ENCODE measurements at places on chromosomes 5 and 9. TPM values are rescaled to one million over a fixed set of nuclear protein-coding genes. Genes with fewer than 3 reads are reported as not detected.

The PCDH1 gene
- total RNA-seq: 55.4 TPM

The WHRN gene
- total RNA-seq: 1.9 TPM

The PLAA gene
- total RNA-seq: 45.7 TPM

The PAX5 gene
- not detected for total RNA-seq

The GABRB2 gene
- 77.0 TPM for total RNA-seq

The PCDHB13 gene
- total RNA-seq: 29.7 TPM

The IL4 gene
- total RNA-seq: not detected

The ZBED3 gene
- 4.4 TPM for total RNA-seq

The PCDHGB6 gene
- total RNA-seq: 35.4 TPM

The SPINK13 gene
- total RNA-seq: not detected

The DRD1 gene
- total RNA-seq: 3.4 TPM

The PPP2R2B gene
- total RNA-seq: 135 TPM

The ELL2 gene
- total RNA-seq: 42.9 TPM

The PCDHB15 gene
- 32.9 TPM for total RNA-seq

The MARCHF11 gene
- total RNA-seq: 1.3 TPM

The CLK4 gene
- total RNA-seq: 104 TPM

The QRFP gene
- not detected for total RNA-seq

The IL17B gene
- not detected for total RNA-seq

The TRMO gene
- total RNA-seq: 23.5 TPM

The ADAMTS13 gene
- total RNA-seq: 2.5 TPM

The PCDHA8 gene
- 25.7 TPM for total RNA-seq

The ISL1 gene
- total RNA-seq: 0.63 TPM

The SLC6A18 gene
- total RNA-seq: not detected

The FLT4 gene
- 3.1 TPM for total RNA-seq

The PHF19 gene
- total RNA-seq: 11.6 TPM

All from parietal lobe (tissue), 2 donors.